ENCODE measurements at places on chromosomes 2 and 18.
A peak's percentile ranks its signal among the peaks of the same experiment; 100 is the strongest.

DNA sequence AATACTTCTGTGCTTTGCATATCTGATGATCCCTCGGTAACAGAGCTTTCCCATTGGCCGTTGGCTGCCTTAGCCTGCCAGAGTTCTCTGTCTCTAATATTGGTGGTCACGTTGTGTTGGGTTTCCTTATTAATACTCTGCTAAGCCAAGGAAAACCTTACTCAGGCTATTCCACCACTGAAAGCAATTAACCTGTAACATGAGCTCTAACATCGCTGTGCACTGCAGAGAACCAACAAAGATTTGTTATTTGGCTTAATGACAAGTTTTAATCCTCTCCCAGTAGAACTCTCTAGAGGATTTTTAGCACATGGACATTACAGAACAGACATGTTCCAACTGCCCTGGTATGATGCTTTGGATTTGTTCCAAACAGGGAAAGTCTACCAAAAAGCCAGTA is 825.9 kb upstream of the POU3F3 start:
- no peaks in the 10 kb centered on the region for H3K27me3 ChIP-seq
- H3K4me3 ChIP-seq = no peak overlapping the region
- no peaks in the 10 kb centered on the region for H3K36me3 ChIP-seq
- no peak for DNase-seq
- no peak overlapping the region for H3K27ac ChIP-seq
- no peaks in the 10 kb centered on the region for H3K4me1 ChIP-seq

DNA sequence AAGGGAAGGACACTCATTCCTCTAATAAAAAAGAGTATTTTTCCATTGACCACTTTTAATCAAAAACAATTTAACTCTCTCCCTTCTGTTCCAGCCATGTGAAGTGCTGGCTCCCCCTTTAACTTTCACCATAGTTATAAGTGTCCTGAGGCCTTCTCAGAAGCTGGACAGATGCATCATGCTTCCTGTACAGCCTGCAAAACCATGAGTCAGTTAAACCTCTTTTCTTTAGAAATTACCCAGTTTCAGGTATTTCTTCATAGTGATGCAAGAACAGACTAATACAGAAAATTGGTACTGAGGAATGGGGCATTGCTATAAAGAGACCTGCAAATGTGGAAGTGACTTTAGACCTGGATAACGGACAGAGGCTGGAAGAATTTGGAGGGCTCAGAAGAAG is 643.6 kb upstream of the DDX18 start:
- no peaks in the 10 kb centered on the region for H3K36me3 ChIP-seq
- H3K27ac ChIP-seq = no peak overlapping the region
- H3K4me3 ChIP-seq = no peak overlapping the region
- H3K27me3 ChIP-seq = no peaks in the 10 kb centered on the region
- no peak for DNase-seq

- no peaks in the 10 kb centered on the region for H3K4me1 ChIP-seq
- H3K36me3 ChIP-seq = no peaks in the 10 kb centered on the region
- peak; percentile 69 for DNase-seq
- no peak overlapping the region for H3K27ac ChIP-seq
Measured at GRCh38 chr2:10097352-10098148, 17.3 kb upstream of the CYS1 start.

DNA sequence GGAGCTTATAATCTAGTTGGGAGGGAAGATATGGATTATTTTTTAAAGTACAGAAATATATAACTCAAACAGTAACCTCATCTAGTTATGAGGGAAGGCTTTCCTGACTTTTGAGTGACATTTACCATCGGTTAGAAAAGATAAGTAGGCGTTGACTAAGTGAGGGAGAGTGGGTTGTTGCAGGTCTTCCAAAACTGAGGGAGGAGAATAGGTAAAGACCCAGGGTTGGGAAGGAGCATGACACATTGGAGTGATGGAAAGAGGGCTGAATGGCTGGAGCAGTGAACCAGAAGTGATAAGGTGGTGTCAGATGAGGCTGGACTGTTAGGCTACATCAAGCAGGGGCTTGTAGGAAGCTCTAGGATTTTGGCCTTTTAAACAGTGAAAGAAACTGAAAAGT is 10.6 kb upstream of the NUP35 start:
- no peaks in the 10 kb centered on the region for H3K27me3 ChIP-seq
- no peaks in the 10 kb centered on the region for H3K36me3 ChIP-seq
- H3K4me3 ChIP-seq = no peak overlapping the region
- no peak for DNase-seq

GRCh38 chr2:234135750-234136221 is 85.3 kb downstream of the SPP2 start:
- no peaks in the 10 kb centered on the region for H3K36me3 ChIP-seq
- H3K4me1 ChIP-seq = no peaks in the 10 kb centered on the region
- H3K27me3 ChIP-seq = no peaks in the 10 kb centered on the region

DNA sequence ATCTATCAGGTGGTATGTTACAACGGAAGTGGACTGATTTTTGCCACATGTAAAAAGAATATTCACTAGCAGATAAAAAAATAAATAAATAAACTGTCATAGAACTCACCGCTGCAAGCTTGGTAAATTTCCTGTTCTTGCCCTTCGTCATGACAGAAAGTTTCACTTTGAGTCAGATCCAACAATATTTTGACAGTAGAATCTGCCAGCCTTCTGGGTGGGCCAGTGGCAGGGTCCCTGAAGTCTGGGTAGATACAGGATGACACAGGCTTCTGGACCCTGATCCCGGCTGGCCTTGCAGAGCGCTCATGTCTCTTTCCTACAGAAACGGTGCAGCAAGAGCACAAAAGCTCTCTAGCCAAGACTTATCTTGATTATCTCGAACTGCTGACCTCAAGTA is 97.8 kb upstream of the PMAIP1 start:
- H3K27me3 ChIP-seq = no peaks in the 10 kb centered on the region
- DNase-seq = no peak
- H3K27ac ChIP-seq = no peak overlapping the region

- peaks cover 7% of the 10 kb centered on the region for H3K4me1 ChIP-seq
- H3K36me3 ChIP-seq = no peaks in the 10 kb centered on the region
- no peak for DNase-seq
- no peaks in the 10 kb centered on the region for H3K27me3 ChIP-seq
Measured at GRCh38 chr2:232877940-232878511, 8.0 kb downstream of the SNORC start.

DNA sequence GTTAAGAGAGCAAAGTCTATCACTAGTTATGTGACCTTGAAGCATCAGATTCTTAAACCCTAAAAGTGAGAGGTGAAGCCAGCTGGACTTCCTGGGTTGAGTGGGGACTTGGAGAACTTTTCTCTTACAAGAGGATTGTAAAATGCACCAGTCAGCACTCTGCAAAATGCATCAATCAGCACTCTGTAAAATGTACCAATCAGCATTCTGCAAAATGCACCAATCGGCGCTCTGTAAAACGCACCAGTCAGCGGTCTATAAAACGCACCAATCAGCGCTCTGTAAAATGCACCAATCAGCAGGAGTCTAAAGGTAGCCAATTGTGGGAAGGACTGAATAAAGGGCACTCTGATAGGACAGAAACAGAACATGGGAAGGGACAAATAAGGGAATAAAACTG is 291.6 kb upstream of the FAM98A start:
- no peak for DNase-seq
- H3K27me3 ChIP-seq = no peaks in the 10 kb centered on the region
- H3K4me3 ChIP-seq = no peak overlapping the region
- no peak overlapping the region for H3K27ac ChIP-seq
- H3K4me1 ChIP-seq = no peaks in the 10 kb centered on the region

- no peaks in the 10 kb centered on the region for H3K27me3 ChIP-seq
- DNase-seq = peak; percentile 89
- H3K4me1 ChIP-seq = peaks cover 5% of the 10 kb centered on the region
- no peak overlapping the region for H3K4me3 ChIP-seq
- no peaks in the 10 kb centered on the region for H3K36me3 ChIP-seq
Measured at GRCh38 chr2:188788621-188789020, 185.6 kb upstream of the COL3A1 start.

DNA sequence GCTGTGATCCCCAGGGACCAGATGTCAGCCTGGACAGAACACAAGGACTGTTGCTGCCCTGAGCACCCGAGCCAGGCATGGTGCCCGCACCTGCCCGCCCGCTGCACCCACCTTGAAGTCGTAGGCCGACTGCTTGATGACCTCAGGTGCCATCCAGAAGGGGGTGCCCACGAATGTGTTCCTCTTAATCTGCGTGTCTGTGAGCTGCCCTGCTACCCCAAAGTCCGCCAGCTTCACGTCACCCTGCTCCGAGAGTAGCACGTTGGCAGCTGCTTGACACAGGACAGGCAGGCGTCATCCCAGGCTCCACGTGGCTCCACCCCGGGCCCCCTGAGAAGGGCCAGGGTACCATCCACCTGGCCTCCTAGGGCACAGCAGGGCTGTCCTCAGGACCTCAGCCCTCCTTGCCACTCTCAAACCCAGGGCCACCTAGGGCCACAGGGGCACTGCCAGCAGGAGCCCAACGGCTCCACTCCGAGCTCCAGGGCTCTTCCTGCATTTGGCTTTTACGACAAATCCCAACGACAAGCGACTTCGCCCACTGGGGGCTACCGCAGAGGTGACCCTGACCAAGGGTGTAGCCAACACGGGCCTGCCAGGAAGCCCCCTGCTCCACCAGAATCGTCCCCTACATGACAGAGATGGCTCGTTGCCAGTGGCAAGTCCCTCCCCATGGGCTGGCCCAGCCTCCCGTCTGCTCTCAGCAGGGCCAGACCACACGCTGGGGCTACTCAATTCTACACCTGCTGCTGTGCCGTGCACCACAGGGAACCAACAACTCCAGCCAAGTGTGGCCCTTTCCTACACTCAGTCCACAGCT is 9.0 kb downstream of the STK25 start:
- no peak for DNase-seq
- H3K27me3 ChIP-seq = no peaks in the 10 kb centered on the region
- H3K4me1 ChIP-seq = no peaks in the 10 kb centered on the region
- H3K27ac ChIP-seq = no peak overlapping the region
- no peak overlapping the region for H3K4me3 ChIP-seq
- H3K36me3 ChIP-seq = no peaks in the 10 kb centered on the region

DNA sequence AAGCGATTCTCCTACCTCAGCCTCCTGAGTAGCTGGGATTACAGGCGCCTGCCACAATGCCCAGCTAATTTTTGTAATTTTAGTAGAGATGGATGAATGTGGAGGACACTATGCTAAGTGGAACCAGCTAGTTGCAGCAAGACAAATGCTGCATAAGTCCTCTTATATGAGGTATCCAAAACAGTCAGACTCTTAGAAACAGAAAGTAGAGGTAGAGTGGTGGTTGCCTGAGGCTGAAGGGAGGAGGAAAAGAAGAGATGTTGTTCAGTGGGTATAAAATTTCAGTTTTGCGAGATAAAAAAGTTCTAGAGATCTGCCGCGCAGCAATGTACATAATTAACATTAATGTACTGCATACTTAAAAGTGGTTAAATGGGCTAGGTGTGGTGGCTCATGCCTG is 145.3 kb upstream of the SPRED2 start:
- no peak for DNase-seq
- H3K27ac ChIP-seq = no peak overlapping the region
- H3K4me3 ChIP-seq = no peak overlapping the region
- no peaks in the 10 kb centered on the region for H3K27me3 ChIP-seq

DNA sequence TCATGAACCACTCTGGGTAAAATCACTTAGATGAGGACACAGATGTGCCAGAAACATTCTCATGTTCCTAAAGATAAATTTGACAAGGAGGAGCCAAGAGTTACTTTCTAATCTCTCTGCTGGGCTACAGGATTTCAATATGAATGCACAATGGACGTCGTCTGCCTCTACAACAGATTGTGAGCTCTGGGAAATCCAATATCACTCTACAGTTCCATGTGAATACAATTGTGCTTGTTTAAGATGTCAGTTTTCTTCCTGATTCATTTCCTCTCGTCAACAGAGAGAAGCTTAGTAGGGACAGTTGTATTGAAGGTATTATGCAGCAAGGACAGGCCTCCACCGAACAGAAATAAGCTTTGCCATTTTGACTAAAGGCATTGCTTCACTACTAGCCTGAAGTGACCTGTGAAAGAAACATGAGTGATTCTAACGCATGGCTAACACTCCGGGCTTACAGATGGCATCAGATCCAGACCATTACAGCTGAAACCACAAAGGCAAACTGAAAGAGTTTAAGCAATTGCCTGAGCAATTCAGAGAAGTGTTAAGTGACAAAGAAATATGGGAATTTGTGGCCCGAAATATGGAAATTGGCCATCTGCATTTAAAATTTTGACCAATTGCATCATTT is 1591.5 kb downstream of the LRP1B start:
- H3K27me3 ChIP-seq = no peaks in the 10 kb centered on the region
- DNase-seq = no peak
- H3K27ac ChIP-seq = no peak overlapping the region

- no peaks in the 10 kb centered on the region for H3K36me3 ChIP-seq
- DNase-seq = no peak
- H3K4me3 ChIP-seq = no peak overlapping the region
- no peaks in the 10 kb centered on the region for H3K27me3 ChIP-seq
- no peak overlapping the region for H3K27ac ChIP-seq
- no peaks in the 10 kb centered on the region for H3K4me1 ChIP-seq
Measured at GRCh38 chr18:33750366-33750765, 172.3 kb downstream of the ASXL3 start.

GRCh38 chr2:48248251-48248933 is 281.6 kb upstream of the STON1 start:
- H3K4me1 ChIP-seq = peaks cover 4% of the 10 kb centered on the region
- H3K4me3 ChIP-seq = no peak overlapping the region
- no peaks in the 10 kb centered on the region for H3K36me3 ChIP-seq
- peak overlapping the region; percentile 36 for H3K27ac ChIP-seq
- H3K27me3 ChIP-seq = no peaks in the 10 kb centered on the region
- DNase-seq = no peak

DNA sequence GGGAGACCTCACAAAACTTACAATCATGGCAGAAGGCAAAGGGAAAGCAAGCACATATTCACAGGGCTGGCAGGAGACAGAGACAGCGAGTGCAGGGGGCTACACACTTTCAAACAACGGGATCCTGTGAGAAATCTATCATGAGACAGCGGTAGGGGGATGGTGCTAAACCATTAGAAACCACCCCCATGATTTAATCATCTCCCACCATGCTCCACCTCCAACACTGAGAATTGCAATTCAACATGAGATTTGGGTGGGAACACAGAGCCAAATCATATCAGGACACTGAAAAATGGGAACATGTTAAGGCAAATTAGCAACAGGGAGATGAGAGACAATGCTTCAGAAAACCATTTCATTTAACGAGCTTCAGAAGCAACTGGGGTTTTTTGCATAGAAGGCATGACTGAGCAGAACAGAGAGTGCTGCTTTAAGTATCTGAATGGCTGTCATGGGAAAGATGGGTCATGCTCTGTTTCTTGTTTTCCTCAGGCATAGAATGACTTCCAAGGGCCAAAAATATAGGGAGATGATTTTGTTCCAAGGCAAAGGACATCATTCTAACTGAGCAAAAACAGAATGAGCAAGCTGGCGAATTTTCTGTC is 100.8 kb upstream of the MAP2 start:
- no peaks in the 10 kb centered on the region for H3K4me1 ChIP-seq
- DNase-seq = no peak
- H3K36me3 ChIP-seq = no peaks in the 10 kb centered on the region
- H3K4me3 ChIP-seq = no peak overlapping the region
- H3K27ac ChIP-seq = no peak overlapping the region
